ENCODE measurements at places on chromosomes 7 and 10.

- no peaks in the 10 kb centered on the region for H3K36me3 ChIP-seq
- H3K27ac ChIP-seq = no peak overlapping the region
- DNase-seq = no peak
- H3K27me3 ChIP-seq = peaks cover 2% of the 10 kb centered on the region
- no peaks in the 10 kb centered on the region for H3K4me1 ChIP-seq
These were observed 310.1 kb downstream of the PTPRN2 start for GRCh38 chr7:158277219-158278141.

- no peaks in the 10 kb centered on the region for H3K4me1 ChIP-seq
- no peaks in the 10 kb centered on the region for H3K36me3 ChIP-seq
- no peak overlapping the region for H3K4me3 ChIP-seq
- DNase-seq = no peak
- no peaks in the 10 kb centered on the region for H3K27me3 ChIP-seq
These were observed 349.7 kb upstream of the SEMA3C start for GRCh38 chr7:81268551-81268950.

DNA sequence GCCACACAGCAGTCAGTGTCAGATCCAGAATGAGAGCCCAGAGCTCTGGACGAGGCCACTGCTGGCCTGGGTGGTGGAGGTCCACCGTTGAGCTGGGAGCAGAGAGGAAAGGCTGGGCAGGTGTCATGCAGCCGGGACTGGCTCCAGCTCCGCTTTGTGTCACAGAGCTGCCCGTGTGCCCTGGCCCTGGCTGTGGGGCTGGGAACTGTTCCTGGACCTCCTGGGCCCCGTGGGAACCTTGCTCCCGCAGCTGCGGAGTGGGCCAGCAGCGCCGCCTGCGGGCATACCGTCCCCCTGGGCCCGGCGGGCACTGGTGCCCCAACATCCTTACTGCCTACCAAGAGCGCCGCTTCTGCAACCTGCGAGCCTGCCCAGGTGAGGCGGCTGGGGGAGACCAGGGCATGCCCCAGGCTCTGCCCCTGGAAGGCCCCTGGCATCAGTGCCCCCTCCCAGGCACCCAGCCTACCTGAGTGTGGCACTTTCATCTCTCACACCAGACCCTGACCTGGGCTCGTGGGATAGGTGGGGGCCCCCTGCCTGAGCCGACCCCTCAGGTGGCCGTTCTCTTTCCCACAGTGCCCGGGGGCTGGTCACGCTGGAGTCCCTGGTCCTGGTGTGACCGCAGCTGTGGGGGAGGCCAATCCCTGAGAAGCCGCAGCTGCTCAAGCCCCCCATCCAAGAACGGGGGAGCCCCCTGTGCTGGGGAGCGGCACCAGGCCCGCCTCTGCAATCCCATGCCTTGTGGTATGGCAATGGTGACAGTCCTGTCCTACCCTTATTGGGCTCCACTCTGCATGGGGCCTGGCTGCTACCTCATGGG, 18.8 kb upstream of the ZNF862 start:
- no peaks in the 10 kb centered on the region for H3K27me3 ChIP-seq
- H3K4me3 ChIP-seq = no peak overlapping the region
- H3K4me1 ChIP-seq = no peaks in the 10 kb centered on the region

DNA sequence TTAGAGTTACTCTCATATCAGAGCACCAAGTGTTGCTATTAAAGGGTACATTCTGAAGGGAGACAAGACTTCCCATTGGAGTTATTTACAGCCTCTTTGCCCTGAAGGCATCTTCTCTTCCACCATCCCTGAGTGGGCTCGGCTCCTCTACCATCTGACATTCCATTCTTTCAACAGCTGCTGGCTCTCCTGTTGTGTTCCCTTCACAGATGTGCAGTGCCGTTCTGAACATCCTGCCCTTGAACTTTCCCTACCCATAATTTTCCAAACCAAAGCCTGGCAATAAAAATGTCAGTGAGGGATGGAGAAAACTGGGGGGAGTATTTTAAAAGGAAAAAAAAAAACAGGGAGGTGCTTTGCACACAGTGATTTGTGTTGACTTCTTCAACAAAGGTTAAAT, 392.9 kb downstream of the KCNMA1 start:
- H3K4me1 ChIP-seq = peaks cover 4% of the 10 kb centered on the region
- no peak overlapping the region for H3K4me3 ChIP-seq
- no peak for DNase-seq
- peaks cover 4% of the 10 kb centered on the region for H3K27me3 ChIP-seq

DNA sequence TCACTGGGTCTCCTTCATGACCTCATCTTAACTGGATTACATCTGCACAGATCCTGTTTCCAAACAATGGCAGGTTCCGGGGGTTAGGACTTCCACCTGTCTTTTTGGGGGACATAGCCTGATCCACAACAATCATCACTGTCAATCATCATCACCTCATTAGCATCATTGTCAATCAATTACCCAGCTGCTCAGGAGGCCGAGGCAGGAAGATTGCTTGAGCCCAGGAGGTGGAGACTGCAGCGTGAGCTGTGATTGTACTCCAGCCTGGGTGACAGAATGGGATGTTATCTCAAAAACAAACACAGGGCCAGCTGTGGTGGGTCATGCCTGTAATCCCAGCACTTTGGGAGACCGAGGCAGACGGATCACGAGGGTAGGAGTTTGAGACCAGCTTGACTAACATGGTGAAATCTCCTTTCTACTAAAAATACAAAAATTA, 18.7 kb downstream of the AMZ1 start:
- H3K27ac ChIP-seq = no peak overlapping the region
- no peak for DNase-seq
- no peaks in the 10 kb centered on the region for H3K36me3 ChIP-seq
- peaks cover 23% of the 10 kb centered on the region for H3K27me3 ChIP-seq
- H3K4me3 ChIP-seq = no peak overlapping the region
- peaks cover 26% of the 10 kb centered on the region for H3K4me1 ChIP-seq

DNA sequence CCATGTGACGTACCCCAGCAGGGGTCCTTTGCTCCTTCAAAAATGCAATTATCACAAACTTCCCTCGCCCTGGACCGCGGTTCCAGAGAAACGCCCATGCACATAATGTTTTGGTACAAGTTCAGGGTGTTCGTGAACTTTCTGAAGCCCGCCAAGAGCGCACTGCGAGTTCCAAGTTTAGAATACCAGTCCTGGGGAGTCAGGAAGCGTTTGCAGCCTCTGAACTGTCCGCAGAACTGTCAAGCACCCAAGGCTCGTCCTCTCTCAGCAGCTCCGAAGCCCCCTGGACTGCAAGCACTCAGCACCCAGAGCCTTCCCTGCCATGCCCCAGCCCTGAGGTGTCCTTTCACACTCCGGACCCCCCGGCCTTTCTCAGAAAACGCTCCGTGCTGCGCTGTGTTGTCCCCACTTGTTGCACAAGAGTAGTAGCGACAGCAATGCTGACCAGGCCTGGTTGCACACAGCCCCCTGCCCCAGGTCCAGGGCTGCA, 30.3 kb downstream of the CALML3 start:
- H3K27ac ChIP-seq = no peak overlapping the region
- DNase-seq = no peak
- H3K36me3 ChIP-seq = no peaks in the 10 kb centered on the region
- H3K27me3 ChIP-seq = no peaks in the 10 kb centered on the region
- H3K4me3 ChIP-seq = no peak overlapping the region

- H3K27me3 ChIP-seq = no peaks in the 10 kb centered on the region
- H3K27ac ChIP-seq = peak overlapping the region; percentile 97
- peaks cover 53% of the 10 kb centered on the region for H3K4me1 ChIP-seq
- H3K36me3 ChIP-seq = peaks cover 5% of the 10 kb centered on the region
These were observed 809 bp downstream of the C10orf143 start for GRCh38 chr10:130109796-130110245.

DNA sequence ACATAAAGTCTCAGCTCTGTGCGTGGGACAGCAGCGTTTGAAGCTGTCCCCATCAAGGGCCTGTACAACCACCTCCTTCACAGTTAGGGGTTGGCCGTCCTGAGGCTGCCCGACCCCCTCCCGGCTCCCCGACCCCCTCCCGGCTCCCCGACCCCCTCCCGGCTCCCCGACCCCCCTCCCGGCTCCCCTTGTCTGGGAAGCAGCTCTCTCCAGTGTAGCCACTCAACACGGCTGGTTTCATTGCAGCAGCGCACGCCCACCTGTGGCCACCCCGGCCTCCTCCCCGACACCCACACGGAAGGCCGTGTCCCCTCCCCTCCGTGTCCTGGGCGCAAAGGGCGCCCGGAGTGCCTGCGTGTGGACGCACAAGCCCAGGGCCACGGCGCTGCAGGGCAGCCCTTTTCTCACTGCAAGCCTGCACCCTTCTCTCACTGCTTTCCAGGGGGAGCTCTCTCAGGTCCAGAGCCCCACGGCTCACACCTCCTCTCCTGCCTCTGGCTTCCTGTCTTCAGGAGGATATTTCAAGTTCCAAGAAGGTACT, 20.9 kb upstream of the FAM20C start:
- H3K27ac ChIP-seq = no peak overlapping the region
- DNase-seq = no peak
- H3K27me3 ChIP-seq = no peaks in the 10 kb centered on the region

GRCh38 chr10:99521765-99522469, 10.8 kb upstream of the NKX2-3 start:
- DNase-seq = no peak
- no peak overlapping the region for H3K4me3 ChIP-seq
- peaks cover 19% of the 10 kb centered on the region for H3K27me3 ChIP-seq
- H3K36me3 ChIP-seq = no peaks in the 10 kb centered on the region
- peaks cover 13% of the 10 kb centered on the region for H3K4me1 ChIP-seq

- no peaks in the 10 kb centered on the region for H3K27me3 ChIP-seq
- DNase-seq = no peak
- H3K27ac ChIP-seq = no peak overlapping the region
- H3K36me3 ChIP-seq = no peaks in the 10 kb centered on the region
- no peaks in the 10 kb centered on the region for H3K4me1 ChIP-seq
- no peak overlapping the region for H3K4me3 ChIP-seq
These were observed 236.1 kb downstream of the PTPRN2 start for GRCh38 chr7:158351481-158351880.

DNA sequence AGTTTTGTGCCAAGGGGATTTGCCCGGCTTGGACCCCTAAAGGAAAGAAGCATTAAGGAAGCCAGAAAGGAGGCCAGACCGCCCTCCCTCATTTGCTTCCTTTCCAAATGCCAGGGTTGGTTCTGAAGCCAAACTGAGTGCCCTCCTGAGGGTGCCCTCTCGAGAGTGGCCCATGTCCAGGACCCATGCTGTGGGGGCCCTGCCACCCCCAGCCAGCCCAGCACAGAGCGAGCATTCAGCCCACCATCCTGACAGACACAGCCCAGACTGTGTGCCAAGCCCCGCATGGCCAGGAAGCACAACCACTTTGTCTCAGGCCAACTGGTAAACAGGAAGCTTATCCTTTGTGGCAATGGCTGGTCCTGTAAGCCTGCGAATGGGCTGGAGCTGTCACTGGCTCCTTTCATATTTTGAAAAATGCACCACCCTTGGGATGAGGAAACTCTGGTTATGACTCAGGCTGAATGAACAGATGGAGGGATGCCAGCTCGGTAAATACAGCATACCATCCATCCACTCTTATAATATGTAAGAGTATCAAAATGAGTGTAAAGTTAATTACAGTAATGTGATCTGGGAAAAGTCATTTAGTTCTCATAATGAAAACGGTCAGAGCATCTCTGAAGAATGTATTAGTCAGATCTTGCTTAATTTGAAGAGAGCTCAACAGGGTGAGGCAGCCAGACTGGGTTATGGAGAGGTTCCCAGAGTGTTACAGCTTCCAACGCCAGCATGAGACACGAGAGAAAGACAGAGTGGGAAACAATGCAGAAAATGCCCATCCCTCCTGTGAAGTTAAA, 65.0 kb downstream of the STK17A start:
- peaks cover 29% of the 10 kb centered on the region for H3K27me3 ChIP-seq
- H3K4me3 ChIP-seq = peak overlapping the region; percentile 88
- no peaks in the 10 kb centered on the region for H3K4me1 ChIP-seq
- H3K27ac ChIP-seq = peak overlapping the region; percentile 77
- peaks cover 3% of the 10 kb centered on the region for H3K36me3 ChIP-seq
- DNase-seq = peak; percentile 51
